ENCODE measurements at places on chromosomes 5 and 9. TPM values are rescaled to one million over a fixed set of nuclear protein-coding genes. Genes with fewer than 3 reads are reported as not detected.

Gene LCN12
- 1.2 TPM for total RNA-seq

Gene CD72
- 0.22 TPM for total RNA-seq

Gene NKD2
- total RNA-seq, result 25.5 TPM

Gene RFX3
- 1.6 TPM for total RNA-seq

Gene STPG3
- not detected for total RNA-seq

Gene KLF4
- 35.1 TPM for total RNA-seq

Gene NPR3
- 14.7 TPM for total RNA-seq

Gene CCL27
- total RNA-seq, result 0.33 TPM

Gene ZNF879
- total RNA-seq, result 0.48 TPM

Gene SUSD3
- 0.82 TPM for total RNA-seq

Gene TERT
- 2.9 TPM for total RNA-seq

Gene NPM1
- 3,289 TPM for total RNA-seq

Gene PHYHD1
- total RNA-seq, result 0.20 TPM

Gene GPX3
- 17.7 TPM for total RNA-seq

Gene PTGDS
- total RNA-seq, result 1.4 TPM

Gene PCDHA9
- total RNA-seq, result not detected

Gene PCDHGA6
- 0.22 TPM for total RNA-seq

Gene ECSCR
- total RNA-seq, result not detected

Gene C9
- not detected for total RNA-seq

Gene KCNIP1
- total RNA-seq, result not detected

Gene LTC4S
- total RNA-seq, result 0.28 TPM

Gene RNF208
- 1.8 TPM for total RNA-seq

Gene SLC23A1
- total RNA-seq, result 1.3 TPM

Gene PCAT7
- total RNA-seq, result 0.62 TPM

Gene ANKDD1B
- total RNA-seq, result 0.09 TPM

Gene CBY3
- total RNA-seq, result not detected

Gene ABITRAM
- 20.0 TPM for total RNA-seq

Gene ZDHHC11B
- total RNA-seq, result 1.5 TPM

Gene NUTM2G
- total RNA-seq, result not detected

Gene FOXI1
- total RNA-seq, result not detected

Gene TBC1D13
- 20.3 TPM for total RNA-seq

Gene PLPPR1
- total RNA-seq, result not detected

Gene FRMPD1
- 0.05 TPM for total RNA-seq

Gene MYMK
- not detected for total RNA-seq

Gene SLC12A7
- 28.1 TPM for total RNA-seq

Gene GDA
- 0.96 TPM for total RNA-seq

Gene GRM6
- total RNA-seq, result not detected

Gene ZNG1E
- total RNA-seq, result 62.6 TPM

Gene NMUR2
- total RNA-seq, result 0.08 TPM

Gene OR1J2
- total RNA-seq, result not detected

Gene PHF24
- total RNA-seq, result 0.09 TPM

Data from A549 treated with AZD2906 at 1 μM for 4 hours (cell line).